Posterior vena cava (tissue), 2 donors: ENCODE measurements at places on chromosomes 7 and 10. TPM values are rescaled to one million over a fixed set of nuclear protein-coding genes. Genes with fewer than 3 reads are reported as not detected.
A peak's percentile ranks its signal among the peaks of the same experiment; 100 is the strongest.

- DNase-seq = no peak
Measured at GRCh38 chr7:112876877-112877276, 86.7 kb upstream of the TMEM168 start.

DNA sequence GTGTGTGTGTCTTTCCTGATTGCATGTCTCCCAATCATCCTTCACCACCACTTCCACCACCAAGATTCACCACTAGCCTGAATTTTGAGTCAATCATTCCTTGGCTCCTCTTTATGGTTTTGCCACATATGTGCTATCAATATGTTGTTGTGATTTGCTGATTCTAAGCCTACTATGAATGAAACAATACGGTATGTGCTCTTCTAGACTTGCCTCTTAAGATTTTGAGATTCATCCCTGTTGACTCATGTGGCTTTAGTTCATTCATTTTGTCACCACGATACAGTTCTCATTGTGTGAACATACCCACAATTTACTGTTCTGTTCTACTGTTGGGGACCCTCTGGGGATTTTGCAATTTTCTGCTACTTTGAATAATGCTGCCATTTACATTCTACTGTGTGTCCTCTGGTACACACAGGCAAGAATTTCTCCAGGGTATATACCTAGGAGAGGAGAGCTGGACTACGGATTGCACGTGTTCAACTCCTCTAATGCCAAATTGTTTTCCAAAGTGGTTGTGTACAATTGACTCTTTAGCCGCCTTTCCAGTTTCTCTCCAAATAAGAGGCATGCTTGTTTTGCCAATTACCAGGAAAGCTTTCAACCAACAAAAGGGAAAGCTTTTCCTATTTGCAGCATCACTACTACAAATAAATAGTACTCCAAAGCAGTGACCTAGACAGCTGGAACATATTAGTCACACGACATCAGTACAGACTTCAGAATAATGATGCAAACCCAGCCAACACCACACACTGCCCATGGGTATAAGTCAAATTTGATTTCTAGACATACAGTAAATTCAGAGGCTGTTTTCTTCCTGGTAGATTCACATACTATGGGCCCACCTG, 30.0 kb downstream of the SGMS1 start:
- DNase-seq = no peak

GRCh38 chr7:102444961-102445673, 11.7 kb downstream of the ORAI2 start:
- DNase-seq = no peak

DNA sequence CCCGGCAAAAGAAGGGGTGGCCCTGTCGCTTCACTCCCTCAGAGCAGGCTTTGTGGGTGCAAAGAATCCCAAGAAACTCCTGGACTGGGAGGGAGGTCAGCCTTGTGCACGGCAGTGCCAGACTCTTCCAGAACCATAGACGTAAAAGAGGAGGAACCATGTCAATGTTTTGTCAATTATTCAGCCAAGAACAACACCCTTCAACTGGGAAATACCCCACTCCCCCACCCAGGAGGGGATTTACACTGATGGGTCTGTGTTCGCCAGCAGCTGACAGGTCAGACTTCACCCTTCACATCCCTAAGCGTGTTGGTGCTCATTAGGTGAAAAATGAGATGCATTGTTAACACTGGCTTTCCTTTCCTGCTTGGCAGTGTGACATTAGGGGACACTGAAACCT, 116.8 kb upstream of the BMPER start:
- DNase-seq = no peak

- no peak for DNase-seq
Measured at GRCh38 chr10:30759423-30759822, 129.9 kb upstream of the LYZL2 start.

DNA sequence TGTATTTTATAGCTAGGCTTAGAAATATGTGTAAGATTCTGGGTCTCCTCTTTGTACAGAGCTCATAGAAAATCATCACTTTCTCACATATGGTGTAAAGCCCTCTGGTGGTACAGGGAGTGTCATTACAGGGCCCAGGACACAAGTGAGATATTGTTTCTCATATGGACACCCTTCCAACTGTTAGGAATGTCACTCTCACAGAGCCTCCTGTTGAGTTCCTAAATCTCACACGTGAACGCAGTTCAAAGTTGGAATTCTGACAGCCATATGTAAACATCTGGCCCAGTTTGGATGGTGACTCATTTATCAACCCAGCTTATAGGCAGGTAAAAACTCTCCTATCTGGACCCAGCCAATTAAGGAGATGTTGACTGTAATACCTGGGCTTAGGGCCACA, 35.4 kb upstream of the ZNF107 start:
- no peak for DNase-seq

DNA sequence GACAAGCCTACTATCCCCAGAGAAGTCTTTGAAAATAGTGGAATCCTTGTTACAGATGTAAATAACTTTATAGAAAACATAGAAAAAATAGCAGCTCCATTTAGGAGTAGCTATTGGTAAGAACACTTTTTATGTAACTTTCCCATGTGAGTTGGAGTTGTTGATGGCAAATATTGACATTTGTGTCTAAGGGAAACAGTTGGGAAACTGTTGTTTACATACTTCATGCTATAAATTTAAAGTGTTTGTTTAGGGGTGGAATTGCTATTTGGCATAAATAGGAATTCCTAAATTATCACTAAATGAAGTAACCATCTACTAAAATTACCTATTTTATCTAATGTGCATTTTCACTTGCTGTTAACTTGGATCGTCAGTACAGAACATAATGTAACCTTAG, 50.7 kb downstream of the GDI2 start:
- DNase-seq = no peak

DNA sequence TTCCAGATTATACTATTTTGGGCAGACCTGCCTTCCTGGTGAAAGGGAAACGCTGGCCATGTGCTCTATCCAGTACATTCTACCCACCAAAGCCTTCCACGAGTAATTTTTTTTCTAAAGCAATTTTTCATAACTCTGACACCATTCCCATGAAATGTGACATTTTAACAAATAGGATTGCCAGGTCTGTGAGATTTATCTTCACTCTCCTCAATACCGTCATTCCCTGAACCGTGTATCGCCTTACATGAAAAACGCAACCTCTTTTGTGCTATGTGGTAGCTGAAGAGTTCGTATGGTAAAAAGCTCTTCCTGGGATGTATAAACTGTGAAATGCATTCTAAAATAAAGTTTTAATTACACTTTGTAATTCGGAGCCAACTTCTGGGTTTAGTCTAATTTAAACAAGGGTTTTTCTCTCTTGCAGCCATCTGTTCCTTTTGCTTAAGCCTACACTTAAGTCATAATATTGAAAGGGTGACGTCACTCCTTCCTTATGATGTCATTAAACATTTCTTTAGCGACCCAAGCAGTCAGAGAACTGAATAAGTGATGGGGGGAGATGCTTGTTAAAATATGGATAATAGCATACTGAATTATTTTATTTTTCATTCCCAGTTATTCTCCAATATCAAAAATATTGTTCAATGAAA, 27.7 kb downstream of the C1QL3 start:
- no peak for DNase-seq

Gene PNLIPRP1
- total RNA-seq = 1.1 TPM

Gene LIPK
- not detected for total RNA-seq

DNA sequence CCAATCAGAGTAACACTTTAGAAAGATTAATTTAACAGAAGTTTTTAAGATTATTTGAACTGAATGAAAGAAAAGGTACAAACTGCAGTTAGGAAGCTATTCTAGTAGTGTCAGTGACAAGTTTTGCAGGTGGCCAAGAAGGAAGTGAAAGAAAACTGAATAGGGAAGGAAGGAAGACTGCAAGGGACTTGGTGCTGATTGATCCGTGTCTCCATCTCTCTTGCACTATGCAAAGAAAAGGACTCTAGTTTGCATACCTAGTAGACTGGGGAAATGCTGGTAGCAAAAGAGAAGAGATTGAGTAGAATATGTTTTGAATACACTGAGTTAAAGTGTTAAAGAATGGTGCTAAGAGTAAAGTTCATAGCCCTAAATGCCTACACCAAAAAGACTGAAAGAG, 33.0 kb downstream of the OR6V1 start:
- no peak for DNase-seq

DNA sequence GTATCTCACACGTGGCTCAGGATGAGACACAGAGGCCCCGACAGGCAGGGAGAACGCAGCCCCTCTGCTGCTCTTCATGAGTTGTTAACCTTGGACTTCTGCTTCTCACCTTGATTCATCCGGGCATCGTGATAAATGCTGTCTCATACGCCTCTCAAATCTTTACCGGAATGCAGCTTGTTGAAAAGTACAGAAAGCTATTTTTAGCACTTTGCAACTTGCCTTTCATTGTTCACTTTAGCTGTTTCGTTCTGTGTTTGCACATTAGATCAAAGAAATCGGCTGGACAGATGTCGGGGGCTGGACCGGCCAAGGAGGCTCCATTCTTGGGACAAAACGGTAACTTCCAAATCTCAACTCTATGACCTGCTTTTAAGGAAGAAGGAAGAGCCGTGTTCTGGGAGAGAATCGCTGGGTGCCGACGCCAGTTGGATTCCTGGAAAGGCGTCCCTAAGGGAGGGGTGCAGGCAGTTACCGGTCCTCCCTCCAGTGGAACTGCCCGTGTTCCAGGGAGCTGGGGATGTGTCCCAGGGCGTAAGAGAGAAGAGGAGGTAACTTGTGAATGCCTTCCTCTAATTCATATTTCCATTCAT, 49.3 kb downstream of the PFKP start:
- peak; percentile 76 for DNase-seq

GRCh38 chr10:31484431-31485135, 165.6 kb downstream of the ZEB1 start:
- DNase-seq = no peak

GRCh38 chr10:15188603-15189002, 20.1 kb upstream of the NMT2 start:
- no peak for DNase-seq

Gene SLC26A5
- total RNA-seq = not detected

GRCh38 chr7:96665689-96666088, 44.0 kb downstream of the SEM1 start:
- DNase-seq = no peak

- DNase-seq = no peak
Measured at GRCh38 chr10:120701381-120701780, 149.8 kb upstream of the WDR11 start.
